Stimulated activated CD8-positive, alpha-beta memory T cell treated with anti-CD3 and anti-CD28 coated beads, Interleukin-7, amount 100 ng/mL, for 1 hour (primary cell): ENCODE measurements at places on chromosomes 4 and X.

- no peak for DNase-seq
Measured at GRCh38 chr4:176584031-176584606, 208.6 kb downstream of the VEGFC start.

GRCh38 chr4:97300561-97300960 is 842.7 kb downstream of the STPG2 start:
- no peak for DNase-seq

- DNase-seq, result no peak
Measured at GRCh38 chrX:112841820-112842157, 1.2 kb upstream of the AMOT start.

DNA sequence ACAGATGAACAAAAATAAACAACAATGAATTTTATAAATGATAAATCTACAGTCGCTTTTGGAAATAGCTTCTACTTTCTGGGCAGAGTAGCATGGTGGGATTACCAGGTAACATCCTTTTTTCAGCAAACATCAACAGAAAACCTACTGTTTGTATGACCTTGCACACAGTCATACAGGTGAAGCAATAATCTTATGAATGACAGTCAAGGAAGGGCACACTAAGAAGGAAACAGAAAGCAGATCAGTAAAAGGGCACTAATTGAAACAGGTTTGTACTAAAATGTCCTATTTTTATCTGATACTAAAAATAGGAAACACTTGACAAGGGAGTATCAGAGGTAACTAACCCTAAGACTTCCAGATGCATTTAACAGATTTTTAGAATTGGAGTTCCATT is 108.9 kb downstream of the DLG3 start:
- no peak for DNase-seq

DNA sequence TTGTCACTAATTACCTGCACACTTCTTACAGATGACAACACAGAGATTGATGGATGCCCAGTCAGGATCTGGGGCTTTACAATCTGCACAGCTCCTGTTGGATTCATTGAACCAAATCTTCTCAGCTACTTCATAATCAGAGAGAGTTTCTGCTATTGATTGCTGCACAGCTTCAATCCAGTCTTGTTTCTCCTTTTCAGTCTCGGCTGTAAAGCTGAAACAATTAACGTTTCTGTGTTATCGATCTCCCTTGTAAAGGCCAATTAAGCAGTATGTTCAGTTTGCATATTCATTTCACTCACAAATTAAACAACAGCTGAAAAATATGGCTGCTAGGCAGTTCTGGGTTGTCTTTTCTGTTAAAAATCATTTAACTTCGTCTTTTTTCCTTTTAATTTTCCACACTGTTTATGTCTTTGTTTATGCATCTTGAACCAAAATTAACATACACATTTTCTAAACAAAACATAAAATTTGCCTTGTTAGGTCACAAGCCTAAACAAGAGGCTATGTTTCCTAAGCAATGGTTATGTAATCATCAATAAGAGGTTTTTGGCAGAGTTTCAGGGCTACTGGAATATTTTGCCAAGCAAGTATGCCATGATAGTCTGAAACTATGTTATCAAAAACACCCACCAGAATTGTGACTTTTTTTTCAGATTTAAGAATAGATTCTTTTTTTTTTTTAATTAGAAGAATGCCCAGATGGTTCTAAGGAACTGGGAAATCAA is 79.2 kb downstream of the ARAP2 start:
- DNase-seq, result no peak

GRCh38 chrX:154436983-154437752 is at the start of gene GDI1:
Gene GDI1 (plus strand): TSS chrX:154437154. CDS start chrX:154437255, 101 bp downstream.
- DNase-seq, result no peak

- DNase-seq, result no peak
Measured at GRCh38 chr4:185196437-185196836, 7.4 kb downstream of the CFAP97 start.

- DNase-seq, result no peak
Measured at GRCh38 chr4:85968945-85969819, 390.7 kb downstream of the MAPK10 start.

GRCh38 chrX:121579016-121579760 is 531.8 kb downstream of the GLUD2 start:
- no peak for DNase-seq

DNA sequence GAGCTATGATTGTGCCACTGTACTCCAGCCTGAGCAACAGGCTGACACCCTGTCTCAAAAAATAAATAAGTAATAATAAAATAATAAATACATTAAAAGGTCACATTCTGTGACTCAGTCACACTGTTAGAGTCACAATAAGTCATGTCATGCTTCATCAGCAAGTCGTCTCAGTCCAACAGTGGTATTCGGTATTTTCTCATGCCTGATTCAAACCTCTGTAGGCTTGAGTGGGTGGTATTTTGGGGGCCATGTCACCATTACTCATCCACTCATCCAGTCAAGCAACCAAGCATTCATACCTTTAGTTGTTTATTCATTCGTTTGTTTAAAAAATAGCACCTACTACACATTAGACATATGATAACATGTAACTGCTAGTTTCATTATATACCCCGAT is 46.9 kb downstream of the SUPT20HL2 start:
- no peak for DNase-seq

DNA sequence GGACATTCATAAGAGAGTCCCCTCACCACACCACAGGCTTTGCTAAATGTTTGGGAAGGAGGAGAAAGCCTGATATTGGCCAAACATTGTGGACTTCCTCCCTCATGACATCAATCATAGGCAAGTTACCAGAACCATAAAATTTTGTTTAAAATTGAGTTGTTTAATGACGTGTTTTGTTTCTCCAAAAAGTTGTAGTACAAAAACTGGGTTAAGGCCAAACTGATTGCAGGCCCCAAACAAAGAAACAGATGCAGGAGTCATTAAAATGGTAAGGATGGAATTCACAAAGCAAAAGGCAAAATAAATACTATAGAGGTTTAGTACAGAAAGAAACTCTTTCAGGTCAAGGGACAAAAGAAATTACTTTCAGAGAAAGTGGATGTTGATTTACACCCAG is 3.9 kb upstream of the ODAM start:
- no peak for DNase-seq

DNA sequence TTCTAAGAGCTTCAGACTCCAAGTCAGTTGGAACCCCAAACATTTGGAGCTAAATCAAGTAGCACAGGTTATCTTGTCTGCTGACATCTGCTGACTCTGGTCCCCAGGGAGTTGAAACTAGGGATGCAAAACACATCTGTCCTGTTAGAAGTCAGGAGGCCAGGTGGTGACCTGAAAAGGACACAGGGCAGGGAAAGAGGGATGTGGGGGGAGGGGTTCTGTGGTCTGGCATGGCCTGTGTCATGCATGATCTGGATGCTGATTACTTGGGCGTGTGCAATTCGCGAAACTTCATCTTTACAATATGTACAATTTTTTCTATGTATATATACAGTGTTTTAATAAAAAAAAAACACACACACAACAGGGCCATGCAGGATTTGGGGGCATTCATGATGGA is 55.3 kb downstream of the FHDC1 start:
- DNase-seq, result no peak

DNA sequence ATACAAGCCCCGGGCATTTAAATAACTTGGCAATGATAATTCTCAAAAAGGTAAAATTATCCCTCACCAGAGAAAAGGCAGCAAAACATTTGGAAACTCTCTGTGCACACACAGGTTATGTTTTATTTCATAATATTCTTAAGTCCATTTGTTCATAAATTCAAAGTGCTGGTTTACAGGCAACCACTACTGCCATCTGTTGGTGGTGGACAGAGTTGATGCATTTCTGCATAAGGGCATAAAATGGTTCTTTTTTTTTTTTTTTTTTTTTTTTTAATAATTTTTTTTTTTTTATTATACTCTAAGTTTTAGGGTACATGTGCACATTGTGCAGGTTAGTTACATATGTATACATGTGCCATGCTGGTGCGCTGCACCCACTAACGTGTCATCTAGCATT is 31.5 kb upstream of the IL21 start:
- DNase-seq, result no peak

GRCh38 chr4:40675166-40675565 is 45.5 kb upstream of the RBM47 start:
- no peak for DNase-seq

DNA sequence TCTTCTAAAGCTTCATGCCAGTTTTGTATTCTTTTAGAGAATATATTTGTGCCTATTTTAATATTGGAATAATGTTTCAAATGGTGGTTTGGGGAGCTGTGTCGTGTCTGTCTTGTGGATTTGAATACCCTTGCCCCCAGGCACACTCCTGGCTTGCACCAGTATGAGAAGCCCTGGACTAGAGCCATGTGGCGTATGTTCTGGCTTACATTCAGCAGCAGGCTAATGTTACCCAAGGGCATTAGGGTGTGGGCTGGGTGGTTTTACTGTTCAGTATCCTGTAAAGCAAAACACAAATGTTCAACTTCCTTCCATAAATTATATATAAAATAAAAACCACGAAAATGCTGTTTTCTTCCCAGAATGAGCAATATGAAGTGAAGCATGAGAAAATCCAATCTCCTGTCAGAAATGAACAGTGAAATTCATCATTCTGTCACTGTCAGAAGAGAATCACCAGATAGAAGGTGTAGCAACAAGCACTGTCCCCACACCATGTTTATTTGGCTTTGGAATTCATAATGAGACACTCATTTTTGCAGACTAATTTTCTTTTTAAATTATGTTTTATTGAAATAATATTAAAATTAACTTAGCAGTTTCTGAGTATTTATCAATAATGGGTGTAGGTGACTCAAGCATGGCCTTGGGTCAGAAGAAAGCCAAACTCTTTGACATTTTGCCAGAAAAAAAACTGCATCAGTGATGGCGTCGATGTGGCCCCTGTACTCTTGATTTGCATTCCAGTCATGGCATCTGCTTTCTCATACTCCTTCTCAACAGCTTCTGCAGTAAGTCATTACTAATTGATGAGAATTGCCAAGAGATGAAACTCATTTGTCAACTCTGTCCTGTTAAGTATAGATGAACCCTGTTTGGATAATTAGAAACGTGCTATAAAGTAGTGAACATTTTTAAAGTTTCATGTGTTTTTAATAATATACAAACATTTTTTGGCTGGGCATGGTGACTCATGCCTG is 43.8 kb downstream of the WWC2 start:
- no peak for DNase-seq

- DNase-seq, result no peak
Measured at GRCh38 chrX:8254401-8254800, 83.3 kb upstream of the VCX2 start.

GRCh38 chr4:122619611-122620010 is 1.3 kb downstream of the IL21 start:
- DNase-seq, result no peak

GRCh38 chrX:33974676-33975075 is 157.4 kb downstream of the FAM47A start:
- DNase-seq, result no peak

- DNase-seq, result no peak
Measured at GRCh38 chrX:146173742-146174141, 356.1 kb downstream of the SLITRK2 start.

GRCh38 chr4:22901631-22902030 is 208.9 kb downstream of the GBA3 start:
- no peak for DNase-seq

DNA sequence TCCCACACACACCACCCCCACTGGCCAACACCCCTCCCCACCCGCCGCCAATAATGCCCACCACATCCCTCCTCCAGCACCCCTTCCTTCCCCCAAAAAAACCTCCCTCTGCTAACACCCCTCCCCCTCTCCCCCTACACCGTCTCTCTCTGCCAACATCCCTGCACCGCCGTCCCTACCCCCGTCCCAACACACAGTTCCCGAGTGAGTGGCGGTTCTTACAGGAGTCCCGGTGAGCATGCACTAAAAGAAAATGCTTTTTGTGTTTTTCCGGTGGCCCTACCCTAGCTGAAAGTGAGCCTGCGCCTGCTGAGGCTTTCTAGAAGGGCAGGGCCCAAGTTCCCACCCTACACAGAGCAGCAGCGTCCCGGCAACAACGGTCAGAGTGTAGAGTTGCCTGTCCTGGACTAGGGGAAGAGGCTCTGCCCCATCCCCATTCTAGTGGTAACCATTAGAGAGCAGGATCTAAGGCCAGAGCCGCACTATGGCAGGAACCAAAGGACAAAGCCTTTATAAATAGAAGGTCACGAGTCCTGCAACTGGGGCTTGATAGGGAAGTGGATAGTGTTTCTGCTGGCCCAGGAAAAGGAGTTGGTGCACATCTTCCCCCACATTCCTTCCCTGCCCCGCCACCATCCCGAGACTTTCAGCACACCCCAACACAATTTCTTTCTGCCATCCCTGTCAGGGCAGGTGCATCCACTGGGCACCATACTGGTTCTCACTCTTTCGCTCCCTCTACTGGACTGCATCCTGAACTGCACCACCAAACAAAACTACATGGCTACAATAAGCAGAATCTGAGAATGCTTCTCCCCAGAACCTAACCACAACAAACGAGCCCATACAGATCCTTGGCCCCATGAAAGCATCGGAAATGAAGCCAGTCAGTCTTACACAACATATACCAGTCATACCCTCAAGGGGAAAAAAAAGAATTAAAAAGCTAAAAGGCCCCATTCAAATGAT is 78.1 kb upstream of the PAGE3 start:
- DNase-seq, result no peak

- no peak for DNase-seq
Measured at GRCh38 chr4:127771535-127772275, 10.4 kb upstream of the HSPA4L start.

- no peak for DNase-seq
Measured at GRCh38 chrX:30910124-30910860, 21.2 kb upstream of the TAB3 start.

GRCh38 chrX:150806827-150807226 is 91.6 kb downstream of the CD99L2 start:
- DNase-seq, result no peak

DNA sequence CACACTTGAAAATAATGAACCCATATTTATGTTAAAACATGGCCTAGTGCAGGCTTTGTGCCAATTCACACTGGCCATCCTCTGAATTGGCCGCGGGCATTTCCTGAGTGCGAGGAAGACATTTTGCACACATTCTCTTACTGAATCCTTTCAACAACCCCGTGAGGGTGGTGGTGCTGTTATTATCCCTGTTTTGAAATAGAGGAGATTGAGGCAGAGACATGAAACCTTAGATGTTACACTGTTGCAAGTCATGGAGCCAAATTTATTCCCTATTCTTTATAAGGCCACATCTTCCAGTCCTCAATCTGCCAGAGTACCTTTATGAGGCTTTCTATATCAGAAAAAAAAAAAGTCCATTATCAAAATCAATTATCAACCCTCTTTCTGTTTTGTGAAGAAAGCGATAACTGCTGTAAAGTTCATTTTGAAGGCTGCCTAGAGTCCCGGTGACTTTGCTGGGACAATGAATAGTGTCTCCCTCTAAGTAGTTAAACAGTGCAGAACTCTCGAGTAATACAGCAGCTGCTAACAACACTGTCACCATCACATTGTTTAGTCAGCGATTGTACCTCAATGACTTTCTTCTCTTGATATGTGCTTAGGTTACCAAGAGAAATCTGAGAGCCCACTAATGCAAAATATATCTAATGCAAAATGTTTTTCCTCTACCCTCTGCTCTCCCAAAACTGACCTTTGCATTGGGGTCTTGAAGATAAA is 242.3 kb upstream of the PPARGC1A start:
- no peak for DNase-seq

DNA sequence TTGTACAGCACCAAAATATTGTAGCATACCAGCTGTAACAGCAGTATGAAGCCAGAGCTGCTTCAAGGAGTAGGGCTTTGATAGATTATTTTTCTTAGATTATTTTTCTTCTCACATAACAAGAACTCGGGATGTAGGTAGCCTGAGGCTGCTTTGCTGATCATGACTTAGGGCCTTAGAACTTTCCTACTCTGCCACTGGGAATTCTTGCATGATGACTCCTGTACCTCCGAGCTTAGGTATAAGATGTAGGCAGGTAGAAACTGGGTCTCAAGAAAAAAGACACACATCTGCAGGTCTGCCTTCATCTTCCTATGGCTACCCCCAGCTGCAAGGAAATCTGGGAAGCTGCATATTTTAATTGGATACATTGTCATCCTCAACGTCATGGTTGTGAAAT is 115.9 kb upstream of the PNPLA4 start:
- DNase-seq, result no peak
